ENCODE measurements at places on chromosomes 6 and 20.

GRCh38 chr6:63573899-63574553 lies 1.7 kb downstream of the LOC128125822 start:
- no peak for DNase-seq

- DNase-seq: no peak
Observed at GRCh38 chr6:4415549-4415948, 280.2 kb upstream of the ECI2 start.

- no peak for DNase-seq
Observed at GRCh38 chr6:15246217-15246665, 372 bp downstream of the JARID2 start.

GRCh38 chr6:4672772-4673171 lies 103.4 kb upstream of the CDYL start:
- DNase-seq: no peak

- no peak for DNase-seq
Observed at GRCh38 chr20:23099791-23100719, 13.9 kb upstream of the CD93 start.

GRCh38 chr6:130163266-130163665 lies 59.5 kb downstream of the SAMD3 start:
- DNase-seq: no peak

- no peak for DNase-seq
Observed at GRCh38 chr20:40173872-40174271, 515.2 kb downstream of the MAFB start.

DNA sequence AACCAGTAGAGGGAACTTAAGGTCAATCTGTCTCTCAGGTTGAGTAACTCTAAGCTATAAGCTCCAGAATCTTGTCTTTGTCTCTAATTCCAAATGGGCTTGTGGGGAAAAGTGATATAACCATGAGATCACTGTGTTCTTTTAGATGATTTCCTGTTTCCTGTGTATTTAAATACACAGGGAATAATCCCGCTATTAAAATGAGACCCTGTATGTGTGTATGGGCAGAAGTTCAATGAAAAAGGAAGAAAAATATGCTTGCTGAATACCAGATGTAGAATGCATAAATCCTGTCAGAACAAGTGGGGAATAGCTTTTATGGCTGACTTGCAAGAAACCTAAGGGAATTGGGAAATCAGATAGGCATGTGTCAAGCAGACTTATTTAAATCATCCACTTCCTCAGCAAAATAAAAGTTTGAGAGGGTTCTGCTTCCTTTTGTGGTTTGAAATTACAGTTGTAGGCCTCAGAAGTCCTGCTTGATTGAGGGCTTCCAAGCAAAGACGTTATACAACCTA lies 164.7 kb upstream of the PDE7B start:
- DNase-seq: no peak

DNA sequence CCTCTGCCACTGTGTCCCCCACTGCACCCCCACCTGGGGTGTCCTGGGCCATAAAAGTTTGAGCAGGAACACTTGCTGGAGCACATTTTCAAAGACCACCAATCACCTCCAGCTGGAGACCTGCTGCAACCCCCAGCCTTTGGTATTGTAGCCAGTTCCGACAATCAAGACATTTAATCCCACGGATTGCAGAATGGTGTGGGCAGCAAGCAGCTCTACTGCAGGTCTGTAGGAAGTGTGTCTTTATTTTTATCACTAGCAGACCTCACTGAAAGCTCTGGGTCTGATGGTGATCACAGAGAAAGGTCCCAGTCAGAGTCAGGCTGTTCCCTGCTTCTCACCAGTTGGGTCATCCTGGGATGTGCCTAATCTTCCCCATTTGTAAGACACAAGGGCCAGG lies 167.1 kb upstream of the ECI2 start:
- no peak for DNase-seq

- DNase-seq: no peak
Observed at GRCh38 chr6:106844930-106845329, 129.6 kb downstream of the CD24 start.

- DNase-seq: no peak
Observed at GRCh38 chr20:51377132-51377531, 165.4 kb downstream of the NFATC2 start.

DNA sequence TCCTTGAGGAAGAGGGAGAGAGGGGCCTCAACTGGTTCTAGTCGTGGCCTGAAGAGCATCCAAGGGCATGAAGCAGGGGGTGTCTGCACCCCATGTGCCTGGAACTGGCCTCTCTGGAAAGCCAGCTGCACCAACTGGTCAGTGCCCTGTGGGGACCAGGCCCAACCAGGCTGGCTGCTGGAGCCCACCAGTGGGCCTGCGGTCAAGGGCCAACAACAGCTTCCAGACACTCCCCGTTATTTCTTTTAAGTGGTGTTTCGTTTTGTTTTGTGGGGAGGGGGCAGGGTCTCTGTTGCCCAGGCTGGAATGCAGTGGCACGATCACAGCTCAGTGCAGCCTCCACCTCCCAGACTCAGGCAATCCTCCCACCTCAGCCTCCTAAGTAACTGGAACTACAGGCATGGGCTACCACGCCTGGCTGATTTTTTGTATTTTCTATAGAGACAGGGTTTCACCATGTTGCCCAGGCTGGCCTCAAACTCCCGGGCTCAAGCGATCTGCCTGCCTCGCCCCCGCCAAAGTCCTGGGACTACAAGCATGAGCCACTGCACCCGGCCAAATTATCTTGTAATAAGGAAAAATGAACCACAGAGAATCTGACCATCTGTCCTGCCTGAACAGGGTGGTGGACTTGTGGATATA lies 11.9 kb upstream of the C20orf144 start:
- no peak for DNase-seq

- DNase-seq: peak; percentile 72
Observed at GRCh38 chr6:154319231-154319858, 37.3 kb downstream of the IPCEF1 start.

DNA sequence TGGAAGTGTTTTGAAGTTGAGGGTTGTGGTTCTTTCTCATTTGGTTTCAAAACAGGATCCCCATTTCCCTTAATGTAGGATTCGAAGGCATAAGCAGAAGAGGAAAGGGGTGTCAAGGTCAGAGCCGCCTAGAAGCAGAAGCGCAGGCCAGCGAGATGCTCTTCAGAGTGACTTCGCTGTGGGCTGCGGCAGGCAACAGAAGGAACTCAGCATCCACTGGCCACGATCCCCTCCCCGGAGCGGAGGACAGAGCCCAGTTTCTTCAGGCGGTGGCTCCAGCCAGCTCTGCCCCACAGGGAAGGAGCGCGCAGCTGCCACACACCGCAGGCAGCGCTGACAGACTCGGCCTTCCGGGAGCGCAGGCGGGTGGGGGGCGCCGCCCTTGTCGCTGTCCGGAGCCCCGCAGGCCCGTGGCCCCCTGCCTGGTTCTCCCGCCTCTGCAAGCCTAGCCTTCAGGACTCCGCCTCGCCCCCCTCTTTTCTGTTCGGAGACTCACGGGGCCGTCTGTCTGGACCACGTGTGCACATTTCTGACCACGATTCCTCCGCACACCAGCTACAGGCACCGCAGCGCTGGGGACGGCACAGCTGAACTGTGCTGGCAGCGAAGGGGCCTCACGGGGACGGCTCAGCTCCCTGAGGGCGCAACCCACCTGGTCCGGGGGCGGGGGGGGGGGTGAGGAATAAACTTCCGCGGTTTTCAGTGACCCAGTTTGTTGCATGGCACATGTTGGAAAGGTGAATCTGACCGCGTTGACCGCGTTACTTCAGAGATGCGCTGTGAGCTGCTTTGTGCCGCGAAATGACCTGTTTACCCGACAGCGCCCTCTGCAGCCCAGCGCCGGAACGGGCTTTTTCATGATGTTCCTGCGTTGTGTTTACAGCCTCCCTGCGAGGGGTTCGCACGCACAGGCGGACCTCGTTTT lies 26.1 kb downstream of the TTLL2 start:
- DNase-seq: peak; percentile 90

- no peak for DNase-seq
Observed at GRCh38 chr20:53364646-53365045, 229.0 kb downstream of the ZNF217 start.

DNA sequence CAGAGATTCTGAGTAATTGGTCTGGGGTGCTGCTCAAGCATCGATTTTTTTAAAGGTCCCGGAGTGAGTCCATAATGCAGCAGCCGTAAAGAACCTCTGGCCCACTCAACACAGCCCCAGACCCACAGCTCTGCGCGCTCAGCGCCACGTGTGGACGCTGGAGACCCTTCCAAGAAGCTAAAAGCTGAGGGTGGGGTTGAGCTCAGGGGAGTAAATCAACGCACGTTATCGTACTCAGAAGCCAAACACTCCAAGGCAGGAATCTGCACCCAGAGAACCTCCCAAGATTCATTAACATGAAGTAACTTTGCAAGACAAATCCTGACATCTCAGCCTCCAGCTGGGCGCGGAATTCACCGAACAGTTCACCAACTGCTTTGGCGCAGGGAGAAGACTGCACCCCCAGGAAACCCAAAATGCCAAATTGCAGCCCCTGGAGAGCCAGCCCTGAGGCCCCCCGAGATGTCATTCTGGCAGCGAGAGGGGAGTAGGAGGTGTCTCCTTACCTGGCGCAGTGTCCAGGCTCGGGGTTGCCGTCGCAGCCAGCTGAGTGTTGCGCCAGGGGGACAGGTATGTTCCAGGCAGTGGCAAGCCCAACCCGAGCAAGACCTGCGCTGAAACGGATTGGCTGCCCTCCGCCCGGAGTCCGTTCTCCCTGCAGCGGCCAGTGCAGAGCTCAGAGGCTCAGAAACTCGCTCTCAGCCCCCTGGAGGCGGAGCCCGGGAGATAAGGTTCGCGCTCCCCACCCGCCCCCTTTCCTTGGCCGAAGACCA lies at the start of gene COL21A1:
TSS of gene COL21A1 (minus strand) at position 700 of the 773 bp plus-strand sequence. CDS start 64,962 bp downstream, outside the sequence.
- peak; percentile 63 for DNase-seq

DNA sequence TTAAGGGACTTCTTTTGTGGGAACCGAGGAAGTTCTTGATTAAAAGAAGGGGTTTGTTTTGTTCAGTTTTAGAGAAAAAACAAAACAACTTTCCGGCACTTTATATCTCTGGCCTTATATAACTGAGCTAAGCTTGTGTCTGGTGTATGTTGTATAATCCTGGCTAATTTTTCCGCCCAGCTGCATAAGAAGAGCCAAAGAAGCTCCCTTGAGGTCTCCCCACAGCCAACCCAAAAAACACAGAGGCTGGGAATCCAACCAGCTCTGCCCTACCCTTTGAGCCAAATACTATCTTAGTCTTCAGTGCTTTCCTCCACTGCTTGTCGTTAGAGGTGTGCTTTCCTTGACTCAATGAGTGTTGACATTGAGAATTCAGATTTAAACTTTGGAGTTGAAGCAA lies 45.5 kb upstream of the RNF146 start:
- DNase-seq: no peak

GRCh38 chr20:11445161-11445560 lies 472.5 kb upstream of the BTBD3 start:
- no peak for DNase-seq

- DNase-seq: no peak
Observed at GRCh38 chr6:87088076-87088475, 6.8 kb downstream of the CGA start.

- no peak for DNase-seq
Observed at GRCh38 chr6:109450801-109451200, 4.8 kb downstream of the MICAL1 start.

- peak; percentile 69 for DNase-seq
Observed at GRCh38 chr6:34234667-34235306, 1.9 kb upstream of the HMGA1 start.

Data from right kidney (tissue), 9 donors.